ENCODE measurements at places on chromosomes 6 and 20. TPM values are rescaled to one million over a fixed set of nuclear protein-coding genes. Genes with fewer than 3 reads are reported as not detected.

RSPO3 gene
- polyA plus RNA-seq, result 18.9 TPM

DNA sequence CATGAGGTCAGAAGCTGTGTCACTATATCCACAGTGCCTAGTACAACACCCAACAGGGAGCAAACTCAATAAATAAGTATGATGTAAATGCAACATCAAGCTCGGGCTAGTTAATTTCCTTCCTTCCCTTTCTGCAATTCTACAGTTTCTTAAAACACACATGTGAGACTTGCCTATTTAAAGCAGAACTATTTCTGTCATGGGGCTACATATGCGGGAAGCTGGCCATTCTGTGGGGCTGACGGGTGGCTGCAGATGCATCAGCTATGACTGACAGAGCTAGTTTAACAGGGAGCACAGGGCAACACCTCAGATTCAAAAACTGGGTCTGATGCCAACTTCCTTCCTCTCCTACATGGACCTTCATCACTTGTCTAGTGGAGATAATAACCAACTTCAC lies 118.1 kb upstream of the ENPP5 start:
- no peak for DNase-seq

SPTLC3 gene
- polyA plus RNA-seq, result 24.7 TPM

TSPO2 gene
- 2.1 TPM for polyA plus RNA-seq

DNA sequence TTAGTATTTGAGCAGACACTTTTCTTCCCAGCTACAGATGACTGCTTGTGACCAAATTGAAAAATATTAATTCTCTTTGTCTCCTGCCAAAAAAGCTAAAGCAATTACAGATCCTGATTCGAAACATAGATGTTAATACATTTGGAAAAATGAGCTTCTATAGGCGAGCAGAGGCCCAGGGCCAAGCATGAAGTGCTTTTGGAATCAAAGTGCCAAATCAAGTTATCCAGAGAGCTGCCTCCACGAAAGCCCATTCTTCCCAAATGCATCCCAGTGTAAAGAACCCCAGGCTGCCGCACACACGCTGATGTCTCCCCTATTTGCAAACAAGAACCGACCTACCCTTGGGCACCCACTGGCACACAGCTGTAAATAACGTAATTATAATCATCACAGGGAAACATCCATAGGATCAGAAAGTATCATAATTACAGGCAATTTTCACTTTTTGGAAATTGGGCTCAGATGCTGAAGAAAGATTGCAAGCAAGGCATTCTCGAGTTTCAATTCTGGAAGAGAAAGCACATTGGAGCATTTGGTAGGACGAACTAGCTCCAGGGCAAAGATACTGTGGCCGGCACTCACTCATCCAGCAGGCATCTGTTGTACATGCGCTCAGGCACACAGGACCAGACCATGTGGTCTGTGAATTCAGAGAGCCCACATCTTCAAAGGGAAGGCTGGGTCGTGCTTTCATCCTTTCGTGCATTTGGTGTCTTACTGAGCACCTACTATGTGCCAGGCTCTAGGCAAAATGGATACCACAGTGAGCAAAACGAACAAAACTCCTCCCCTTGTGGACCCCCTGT lies 45.9 kb downstream of the BMP7 start:
- DNase-seq, result no peak

ADGRF5 gene
- polyA plus RNA-seq, result 34.0 TPM

DNA sequence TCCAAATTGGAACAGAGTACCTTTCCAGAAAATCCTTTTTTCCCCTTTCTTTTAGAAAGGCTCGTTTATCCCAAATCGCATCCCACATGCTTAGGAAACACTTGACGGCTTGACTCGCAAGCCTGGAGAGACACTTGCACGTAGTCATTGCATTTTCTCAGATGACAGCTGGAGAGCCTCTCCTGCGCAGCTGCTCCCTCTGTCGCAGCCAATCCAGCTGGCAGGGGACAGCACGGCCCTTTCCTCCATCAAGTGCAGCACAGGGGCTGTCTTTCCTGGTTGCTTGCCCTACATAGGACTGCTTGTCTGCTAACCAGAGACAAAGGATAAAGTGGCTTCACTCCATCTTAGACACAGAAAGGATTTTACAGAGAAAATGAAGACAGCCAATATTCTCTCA lies 77.6 kb upstream of the RGS17 start:
- DNase-seq, result no peak

TGM2 gene
- polyA plus RNA-seq, result 35.0 TPM

DNA sequence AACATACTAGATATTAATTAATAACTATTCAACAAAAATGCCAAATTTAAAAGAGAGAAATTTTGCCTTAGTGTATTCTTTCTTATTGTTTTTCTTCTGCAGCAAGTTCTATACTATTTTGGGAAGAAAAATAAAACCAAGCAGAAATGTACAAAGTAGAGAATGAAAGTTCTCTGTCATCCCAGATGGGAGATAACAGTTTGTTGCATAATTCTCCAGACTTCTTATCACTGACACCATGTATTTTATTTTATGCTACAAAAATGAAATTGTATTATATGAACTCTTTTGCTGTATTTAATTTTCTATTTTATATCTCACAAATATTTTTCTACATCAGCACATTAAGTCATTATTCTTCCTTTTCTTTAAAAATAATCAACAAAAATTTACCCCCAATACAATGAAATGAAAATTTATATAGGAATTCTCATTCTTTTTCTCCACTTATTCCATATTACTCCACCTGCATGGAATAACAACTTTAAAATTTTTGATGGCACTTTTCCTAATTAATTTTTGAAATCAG lies 18.2 kb downstream of the TMEM244 start:
- DNase-seq, result no peak

DNA sequence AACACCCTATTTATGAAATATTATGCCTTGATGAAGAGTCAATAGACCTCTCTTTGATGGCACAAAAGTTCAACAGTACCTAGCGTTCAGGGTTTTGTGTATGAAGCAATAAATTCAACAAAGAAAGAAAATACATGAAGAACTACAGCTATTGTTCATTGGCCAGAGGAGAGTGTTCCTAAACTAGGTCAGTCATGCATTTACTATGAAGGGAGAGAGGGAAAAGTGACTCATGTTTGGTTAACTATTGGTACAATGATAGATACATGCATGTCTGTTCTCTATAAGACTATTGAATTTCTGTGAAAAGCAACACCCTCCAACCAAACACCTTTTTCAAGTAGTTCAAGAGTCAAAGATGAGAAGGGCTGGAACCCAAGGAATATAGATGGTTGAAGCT lies 50.7 kb downstream of the CLIC5 start:
- no peak for DNase-seq

MPC1 gene
- polyA plus RNA-seq, result 72.4 TPM

DNA sequence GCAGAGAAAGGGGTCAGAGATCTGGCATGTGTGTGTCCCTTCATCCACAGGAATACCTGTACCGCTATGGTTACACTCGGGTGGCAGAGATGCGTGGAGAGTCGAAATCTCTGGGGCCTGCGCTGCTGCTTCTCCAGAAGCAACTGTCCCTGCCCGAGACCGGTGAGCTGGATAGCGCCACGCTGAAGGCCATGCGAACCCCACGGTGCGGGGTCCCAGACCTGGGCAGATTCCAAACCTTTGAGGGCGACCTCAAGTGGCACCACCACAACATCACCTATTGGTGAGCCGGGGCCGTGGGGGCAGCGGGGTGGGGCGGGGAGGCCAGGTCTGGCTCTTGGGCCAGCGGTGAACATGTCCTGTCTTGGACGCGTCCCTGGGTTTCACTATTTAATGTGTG lies 1.1 kb downstream of the MMP9 start:
- DNase-seq, result no peak

DNA sequence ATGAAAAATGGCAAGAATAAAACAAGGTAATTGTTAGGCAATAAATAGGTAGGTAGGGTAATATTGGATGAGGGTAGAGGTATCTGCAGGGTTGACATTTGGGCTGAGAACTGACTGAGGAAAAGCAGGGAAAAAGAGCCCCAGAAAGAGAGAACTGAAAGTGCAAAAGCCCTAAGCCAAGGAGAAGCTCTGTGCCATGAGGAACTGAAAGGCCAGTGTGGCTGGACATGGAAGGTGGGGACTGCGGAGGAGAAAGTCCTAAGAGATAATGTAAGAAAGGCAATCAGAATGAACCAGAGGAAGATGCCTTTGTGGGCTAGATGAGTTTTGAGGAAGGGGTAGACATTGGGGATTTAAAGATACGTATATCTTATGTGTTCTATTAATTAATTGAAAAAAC lies 9.9 kb upstream of the HIVEP2 start:
- no peak for DNase-seq

GRCh38 chr20:58667975-58668374 lies 16.9 kb downstream of the STX16 start:
- no peak for DNase-seq
